ENCODE measurements at places on chromosomes 16 and 17.

DNA sequence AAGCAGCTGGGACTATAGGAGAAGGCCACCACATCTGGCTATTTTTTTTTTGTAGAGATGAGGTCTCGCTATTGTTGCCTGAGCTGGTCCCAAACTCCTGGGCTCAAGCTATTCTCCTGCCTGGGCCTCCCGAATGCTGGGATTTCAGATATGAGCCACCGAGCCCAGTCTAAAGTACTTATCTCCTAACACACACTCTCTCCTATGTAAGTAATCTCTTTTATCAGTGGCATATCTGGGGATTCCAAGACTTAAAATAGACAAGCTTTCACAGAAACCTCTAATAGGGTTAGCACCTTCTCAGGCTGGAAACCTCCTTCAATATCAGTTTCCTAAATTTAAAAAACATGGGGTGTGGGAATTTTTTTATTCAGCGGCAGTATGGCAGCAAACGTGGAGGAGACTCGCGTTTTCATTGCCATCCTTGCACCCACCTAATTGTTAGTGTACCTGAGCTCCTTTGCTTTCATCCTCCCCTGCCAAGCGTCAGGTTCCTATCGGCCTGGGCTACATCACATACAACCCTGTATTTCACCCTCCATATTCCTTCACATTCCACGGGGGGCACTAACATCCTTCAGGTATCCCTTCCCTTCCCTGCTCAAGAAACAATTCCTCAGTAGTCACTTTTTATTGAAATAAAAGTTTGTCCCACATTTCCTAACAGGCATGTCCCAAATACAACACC is 1.1 kb downstream of the EZH1 start:
- no peak for DNase-seq

- no peak for DNase-seq
Observed at GRCh38 chr16:46774743-46775177, 26.6 kb upstream of the MYLK3 start.

DNA sequence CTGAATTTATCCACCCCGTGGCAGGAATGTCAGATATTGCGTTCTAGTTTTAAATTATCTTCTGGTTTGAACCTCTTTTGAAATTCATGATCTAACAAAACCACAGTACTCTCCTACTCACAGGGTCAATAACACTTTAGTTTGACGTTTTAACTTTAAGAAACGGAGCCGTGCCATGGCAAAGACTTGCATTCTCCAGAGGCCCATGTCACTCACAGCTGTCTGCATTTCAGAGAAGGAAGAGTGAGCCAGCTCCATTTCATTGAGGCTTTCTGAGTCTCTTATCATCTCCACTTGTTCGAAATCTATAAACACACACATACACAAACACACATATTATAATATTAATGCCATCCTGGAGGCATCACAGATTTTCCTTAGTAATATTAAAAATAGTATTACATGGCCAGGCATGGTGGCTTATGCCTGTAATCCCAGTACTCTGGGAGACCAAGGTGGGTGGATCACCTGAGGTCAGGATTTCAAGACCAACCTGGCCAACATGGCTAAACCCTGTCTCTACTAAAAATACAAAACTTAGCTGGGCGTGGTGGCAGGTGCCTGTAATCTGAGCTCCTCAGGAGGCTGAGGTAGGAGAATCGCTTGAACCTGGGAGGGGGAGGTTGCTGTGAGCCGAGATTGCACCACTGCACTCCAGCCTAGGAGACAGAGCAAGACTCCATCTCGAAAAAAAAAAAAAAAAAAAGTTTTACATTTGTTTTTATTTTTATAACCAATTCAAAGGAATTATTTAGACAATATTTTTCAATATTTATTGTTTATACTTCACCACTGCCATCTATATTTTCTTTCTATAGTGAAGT is 35.6 kb downstream of the ABCA6 start:
- no peak for DNase-seq

- DNase-seq, result no peak
Observed at GRCh38 chr17:62090021-62090824, 25.1 kb upstream of the MED13 start.

DNA sequence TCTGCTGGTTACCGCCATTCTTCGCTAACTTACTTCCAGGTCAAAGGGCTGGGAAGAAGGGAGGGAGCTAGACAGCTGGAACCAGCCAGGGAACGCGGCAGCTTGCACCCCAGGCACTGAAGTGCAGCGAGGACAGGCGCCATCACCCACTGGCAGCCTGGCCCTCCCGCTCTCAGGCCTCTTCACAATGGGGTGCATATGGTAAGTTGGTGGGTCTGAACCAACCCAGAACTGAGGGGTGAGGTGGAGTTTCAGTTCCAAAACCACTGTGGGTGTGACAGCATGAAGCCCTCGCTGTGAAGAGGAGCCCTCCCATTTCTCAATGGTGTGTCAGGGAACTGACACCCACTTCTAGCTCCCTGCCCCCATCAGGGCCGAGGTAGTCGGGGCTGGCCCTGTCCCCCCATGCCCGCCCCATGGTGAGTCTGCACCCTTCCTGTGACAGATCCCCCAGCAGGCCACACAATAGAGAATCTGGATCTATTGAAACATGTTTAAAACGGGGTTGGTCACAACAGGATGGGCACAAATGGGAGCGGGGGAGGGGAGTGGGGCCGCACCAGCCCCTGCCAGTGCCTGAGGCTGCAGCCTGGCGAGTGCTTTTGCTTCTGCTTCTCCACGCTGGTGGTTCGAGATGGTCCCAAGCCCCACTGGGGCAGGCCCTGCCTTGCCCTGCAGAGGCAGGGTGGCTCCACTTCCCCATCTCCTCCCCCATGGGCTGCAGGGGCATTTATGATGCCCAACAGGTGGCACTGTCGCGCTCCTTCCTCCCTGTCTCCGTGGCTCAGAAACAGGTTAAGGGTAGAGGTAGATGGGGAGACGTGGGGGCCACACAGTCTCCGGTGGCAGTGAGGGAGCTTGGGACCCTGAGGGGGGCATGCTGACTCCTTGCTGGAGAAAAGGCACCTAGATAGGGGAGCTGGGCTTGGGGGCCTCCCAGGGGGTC is 2.3 kb downstream of the LIMD2 start:
- DNase-seq, result no peak

DNA sequence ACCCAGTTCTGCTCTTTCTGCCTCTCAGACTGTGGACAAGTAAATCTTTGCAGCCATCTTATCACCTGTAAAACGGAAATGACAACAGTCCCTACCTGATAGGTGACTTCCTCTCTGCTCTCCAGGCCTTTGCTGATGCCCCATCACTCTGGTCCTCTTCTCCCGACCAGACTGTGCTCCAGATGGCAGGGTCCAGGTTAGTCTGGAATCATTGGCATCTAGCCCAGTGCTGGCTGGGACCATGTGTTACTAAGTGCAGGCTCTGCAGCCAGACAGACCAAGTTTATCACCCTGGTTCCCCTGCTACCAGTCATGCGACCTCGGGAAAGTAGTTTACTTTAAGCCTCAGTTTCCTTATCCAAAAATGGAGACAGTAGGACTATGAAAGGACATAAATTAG is 1.8 kb upstream of the NUBP1 start:
- DNase-seq, result no peak

- DNase-seq, result no peak
Observed at GRCh38 chr17:18035704-18036103, 3.3 kb downstream of the ATPAF2 start.

DNA sequence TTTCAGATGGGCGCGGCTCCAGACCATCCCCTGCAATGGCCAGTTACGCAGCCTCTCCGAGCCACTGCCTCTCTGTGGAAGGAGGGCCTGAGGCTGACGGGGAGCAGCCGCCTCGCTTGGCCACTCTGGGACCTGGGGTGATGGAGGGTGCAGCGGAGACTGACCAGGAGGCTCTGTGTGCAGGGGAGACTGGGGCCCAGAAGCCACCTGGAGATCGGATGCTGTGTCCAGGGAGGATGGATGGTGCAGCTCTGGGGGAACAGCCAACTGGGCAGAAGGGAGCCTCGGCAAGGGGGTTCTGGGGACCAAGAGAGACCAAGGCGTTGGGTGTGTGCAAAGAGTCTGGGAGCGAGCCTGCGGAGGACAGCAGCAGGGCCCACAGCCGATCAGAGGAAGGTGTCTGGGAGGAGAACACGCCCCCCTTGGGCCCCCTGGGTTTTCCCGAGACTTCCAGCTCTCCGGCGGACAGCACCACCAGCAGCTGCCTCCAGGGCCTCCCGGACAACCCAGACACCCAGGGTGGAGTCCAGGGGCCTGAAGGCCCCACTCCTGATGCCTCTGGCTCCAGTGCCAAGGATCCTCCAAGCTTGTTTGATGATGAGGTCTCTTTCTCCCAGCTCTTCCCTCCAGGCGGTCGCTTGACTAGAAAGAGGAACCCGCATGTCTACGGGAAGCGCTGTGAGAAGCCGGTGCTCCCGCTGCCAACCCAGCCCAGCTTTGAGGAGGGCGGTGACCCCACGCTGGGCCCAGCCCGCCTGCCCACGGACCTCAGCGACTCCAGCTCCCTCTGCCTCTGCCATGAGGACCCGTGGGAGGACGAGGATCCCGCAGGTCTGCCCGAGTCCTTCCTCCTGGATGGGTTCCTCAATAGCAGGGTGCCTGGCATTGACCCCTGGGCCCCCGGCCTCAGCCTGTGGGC is 17.4 kb upstream of the ZFPM1 start:
- DNase-seq, result no peak

GRCh38 chr16:2983706-2984136 is 3.5 kb upstream of the PKMYT1 start:
- peak; percentile 46 for DNase-seq

- no peak for DNase-seq
Observed at GRCh38 chr17:4490637-4491061, 8.0 kb upstream of the SPNS2 start.

DNA sequence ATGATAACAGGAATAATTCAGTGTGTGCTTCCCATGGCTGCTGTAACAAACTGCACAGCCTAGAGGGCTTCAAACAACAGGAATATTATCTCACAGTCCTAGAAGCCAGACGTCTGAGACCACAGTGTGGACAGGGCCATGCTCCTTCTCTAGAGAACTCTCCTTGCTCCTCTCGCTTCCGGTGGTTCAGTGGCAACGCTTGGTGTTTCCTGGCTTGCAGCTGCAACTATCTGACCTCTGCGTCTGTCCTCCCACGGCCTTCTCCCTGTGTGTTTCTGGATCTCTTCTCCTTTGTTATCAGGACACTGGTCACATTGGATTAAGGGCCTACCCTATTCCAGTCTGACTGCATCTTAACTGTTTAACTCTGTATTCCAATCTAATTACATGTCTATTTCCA is 414.3 kb downstream of the MAF start:
- DNase-seq, result no peak

DNA sequence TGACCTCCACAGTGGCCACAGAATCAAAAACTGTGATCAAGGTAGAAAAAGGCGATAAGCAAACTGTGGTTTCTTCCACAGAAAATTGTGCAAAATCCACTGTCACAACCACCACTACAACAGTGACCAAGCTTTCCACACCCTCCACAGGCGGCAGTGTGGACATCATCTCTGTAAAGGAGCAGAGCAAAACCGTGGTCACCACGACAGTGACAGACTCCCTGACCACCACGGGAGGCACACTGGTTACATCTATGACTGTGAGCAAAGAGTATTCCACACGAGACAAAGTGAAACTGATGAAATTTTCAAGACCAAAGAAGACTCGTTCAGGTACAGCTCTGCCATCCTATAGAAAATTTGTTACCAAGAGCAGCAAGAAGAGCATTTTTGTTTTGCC is 83.6 kb downstream of the C17orf58 start:
- DNase-seq, result no peak

DNA sequence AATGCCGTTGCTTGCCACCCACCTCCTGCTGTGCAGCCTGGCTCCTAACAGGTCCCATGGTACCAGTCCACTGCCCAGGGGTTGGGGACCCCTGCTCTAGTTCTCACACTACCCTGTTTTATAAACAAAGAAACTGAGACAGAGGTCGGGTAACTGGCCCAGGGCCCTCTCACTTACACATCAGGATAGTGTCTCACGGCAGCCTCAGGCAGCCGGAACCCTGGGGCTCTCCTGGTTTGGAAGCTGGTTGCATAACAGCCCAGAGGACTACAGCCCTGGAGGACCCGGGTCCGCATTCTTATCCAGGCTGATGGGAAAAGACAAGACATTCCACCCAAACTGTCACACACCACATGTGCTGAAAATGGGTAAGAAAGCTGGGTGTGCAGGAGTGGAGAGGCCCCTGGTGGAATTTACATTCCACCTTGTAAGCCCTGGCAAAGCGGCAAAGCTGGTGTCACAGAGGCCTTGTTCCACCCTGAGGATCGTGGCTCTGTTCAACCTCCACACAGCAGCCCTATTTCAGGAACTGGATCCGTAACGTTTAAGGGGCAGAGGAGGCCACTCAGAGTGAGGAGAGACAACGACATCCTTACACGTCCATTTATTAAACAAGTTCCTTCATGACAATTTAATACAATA is 9.8 kb downstream of the CMTM3 start:
- no peak for DNase-seq

- no peak for DNase-seq
Observed at GRCh38 chr17:17254036-17254435, 17.1 kb upstream of the FLCN start.

GRCh38 chr17:1375615-1376014 is 24.4 kb downstream of the YWHAE start:
- DNase-seq, result no peak

DNA sequence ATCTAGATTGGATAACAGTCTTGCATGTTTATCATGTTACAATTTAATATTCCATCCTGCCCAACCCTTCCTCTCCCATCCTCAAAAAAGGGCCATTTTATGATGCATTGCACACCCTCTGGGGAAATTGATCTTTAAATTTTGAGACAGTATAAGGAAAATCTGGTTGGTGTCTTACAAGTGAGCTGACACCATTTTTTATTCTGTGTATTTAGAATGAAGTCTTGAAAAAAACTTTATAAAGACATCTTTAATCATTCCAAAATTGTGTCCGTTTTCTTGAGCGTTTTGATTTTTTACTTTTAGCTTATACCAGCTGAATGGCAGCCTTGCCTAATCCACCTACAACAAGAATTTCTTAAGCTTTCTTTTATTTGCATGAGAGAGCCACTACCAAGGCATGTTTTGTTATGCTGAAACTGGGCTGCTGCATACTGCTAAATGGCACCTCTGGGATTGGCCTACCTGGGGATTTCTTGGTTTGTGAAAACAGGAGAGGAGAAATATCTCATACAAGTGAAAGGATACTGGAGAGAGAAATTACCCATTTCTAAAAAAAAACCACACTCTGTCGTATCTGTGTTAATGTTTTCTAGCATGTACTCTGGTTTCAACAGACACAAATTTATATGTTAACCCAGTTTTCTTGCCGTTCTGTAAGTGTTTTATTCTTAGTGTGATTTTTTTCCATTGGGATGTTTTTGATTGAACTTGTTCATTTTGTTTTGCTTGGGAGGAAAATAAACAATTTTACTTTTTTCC is 52.2 kb downstream of the TUBD1 start:
- DNase-seq, result no peak

GRCh38 chr16:80637621-80638020 is 96.8 kb downstream of the DYNLRB2 start:
- no peak for DNase-seq

- DNase-seq, result no peak
Observed at GRCh38 chr16:4377573-4378154, 6.0 kb downstream of the VASN start.
